ENCODE measurements at places on chromosomes 16 and 17. TPM values are rescaled to one million over a fixed set of nuclear protein-coding genes. Genes with fewer than 3 reads are reported as not detected.

DNA sequence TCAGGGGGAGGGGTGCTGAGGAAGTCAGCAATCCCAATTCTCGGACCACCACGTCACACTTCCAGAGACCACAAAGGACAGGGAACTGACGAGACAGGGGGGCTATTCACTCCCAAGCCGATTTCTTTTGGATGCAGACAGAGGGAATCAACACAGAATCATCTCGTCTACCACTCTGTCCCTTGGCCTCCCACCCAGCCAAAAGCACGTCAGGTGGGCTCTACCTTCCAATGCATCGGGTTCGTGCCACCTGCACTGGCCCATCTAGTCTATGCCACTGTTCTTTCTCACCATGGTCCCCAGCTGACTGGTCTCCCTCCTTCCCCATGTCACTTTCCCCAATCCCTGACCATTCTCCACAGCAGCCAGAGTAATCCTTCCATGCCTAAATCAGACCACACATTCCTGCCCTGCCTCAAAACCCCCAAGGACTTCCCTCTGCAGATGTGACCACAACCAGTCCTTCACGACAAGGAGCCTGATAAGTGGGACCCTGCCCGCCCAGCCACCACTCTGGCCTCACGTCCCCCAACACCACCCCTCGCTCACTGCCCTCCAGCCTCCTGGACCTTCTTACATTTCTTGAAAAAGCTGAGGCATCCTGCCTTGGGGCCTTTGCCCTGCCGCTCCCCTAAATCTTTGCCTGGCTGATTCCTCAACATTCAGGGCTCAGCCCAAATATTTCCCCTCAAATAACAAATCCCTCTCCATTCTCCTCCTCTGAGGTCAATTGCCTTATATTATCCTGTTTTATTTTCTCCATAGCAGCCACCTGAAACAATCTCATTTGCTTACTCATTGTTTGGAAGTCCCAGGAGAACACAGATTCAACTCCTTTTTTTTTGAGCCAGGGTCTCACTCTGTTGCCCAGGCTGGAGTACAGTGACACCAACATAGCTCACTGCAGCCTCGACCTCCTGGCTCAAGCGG is 70.4 kb downstream of the IL21R start:
- no peak for DNase-seq

Gene TNFRSF17
- not detected for total RNA-seq

GRCh38 chr17:32929588-32929987 is 1.6 kb downstream of the TMEM98 start:
- DNase-seq: no peak

- DNase-seq: no peak
These were observed 2.3 kb upstream of the CDH11 start for GRCh38 chr16:65124212-65124548.

Gene MPV17L
- 1.3 TPM for total RNA-seq

Gene GPR139
- not detected for total RNA-seq

DNA sequence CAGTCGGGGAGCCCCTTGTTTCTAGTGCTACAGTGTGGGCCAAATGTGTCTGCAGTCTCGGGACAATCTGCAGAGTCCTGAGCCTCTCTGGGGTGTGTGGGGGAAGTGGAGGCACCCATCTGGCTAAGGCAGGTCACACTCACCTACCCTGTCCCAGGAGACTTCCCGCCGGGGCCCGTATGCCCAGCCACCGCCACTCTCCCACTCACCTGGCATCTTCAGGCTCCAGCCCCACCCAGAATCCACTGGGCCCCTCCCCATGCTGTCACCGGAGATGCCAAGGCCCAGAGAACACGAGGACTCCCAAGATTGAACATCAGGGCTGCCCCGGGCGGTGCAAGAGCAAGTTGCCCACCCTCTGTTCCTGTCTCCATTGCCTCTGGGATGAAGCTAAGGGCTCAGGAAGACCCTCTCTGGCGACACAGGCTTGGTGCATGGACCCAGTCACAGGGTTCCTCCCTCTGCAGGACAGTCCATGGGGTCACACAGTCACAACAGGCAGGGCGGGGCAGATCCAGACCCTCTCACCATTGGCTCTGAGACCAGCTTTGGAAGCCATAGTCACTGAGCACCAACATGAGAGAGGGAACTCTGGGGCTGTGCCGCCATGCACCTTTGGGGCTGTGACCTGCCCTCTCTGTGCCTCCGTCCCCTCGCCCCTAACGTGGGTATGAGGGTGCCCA is 38.1 kb downstream of the SREBF1 start:
- DNase-seq: no peak

Gene CDRT15
- not detected for total RNA-seq

- DNase-seq: no peak
These were observed 132.1 kb downstream of the HS3ST4 start for GRCh38 chr16:25823891-25824290.

DNA sequence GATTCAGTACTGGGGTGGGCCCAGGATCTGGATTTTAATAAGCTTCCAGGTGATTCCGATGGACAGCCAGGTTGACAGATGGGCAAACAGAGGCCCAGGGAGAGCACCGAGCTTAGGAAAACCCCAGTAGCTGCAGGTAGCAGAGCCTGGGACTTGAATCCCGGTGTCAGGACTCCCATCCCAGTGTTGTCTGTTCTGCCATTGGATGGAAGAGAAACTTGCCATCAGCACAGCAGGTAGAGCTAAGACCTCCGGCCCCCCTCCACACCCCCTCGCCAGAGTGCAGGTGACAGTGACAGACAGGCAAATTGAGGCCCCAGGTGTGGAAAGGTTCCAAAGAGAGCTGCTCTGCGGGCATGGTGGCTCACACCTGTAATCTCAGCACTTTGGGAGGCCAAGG is 12.4 kb downstream of the KATNB1 start:
- DNase-seq: no peak

GRCh38 chr17:76491271-76492122 is 9.7 kb downstream of the RHBDF2 start:
- no peak for DNase-seq

- DNase-seq: peak; percentile 97
These were observed 45.1 kb downstream of the MYH11 start for GRCh38 chr16:15811481-15812400.

DNA sequence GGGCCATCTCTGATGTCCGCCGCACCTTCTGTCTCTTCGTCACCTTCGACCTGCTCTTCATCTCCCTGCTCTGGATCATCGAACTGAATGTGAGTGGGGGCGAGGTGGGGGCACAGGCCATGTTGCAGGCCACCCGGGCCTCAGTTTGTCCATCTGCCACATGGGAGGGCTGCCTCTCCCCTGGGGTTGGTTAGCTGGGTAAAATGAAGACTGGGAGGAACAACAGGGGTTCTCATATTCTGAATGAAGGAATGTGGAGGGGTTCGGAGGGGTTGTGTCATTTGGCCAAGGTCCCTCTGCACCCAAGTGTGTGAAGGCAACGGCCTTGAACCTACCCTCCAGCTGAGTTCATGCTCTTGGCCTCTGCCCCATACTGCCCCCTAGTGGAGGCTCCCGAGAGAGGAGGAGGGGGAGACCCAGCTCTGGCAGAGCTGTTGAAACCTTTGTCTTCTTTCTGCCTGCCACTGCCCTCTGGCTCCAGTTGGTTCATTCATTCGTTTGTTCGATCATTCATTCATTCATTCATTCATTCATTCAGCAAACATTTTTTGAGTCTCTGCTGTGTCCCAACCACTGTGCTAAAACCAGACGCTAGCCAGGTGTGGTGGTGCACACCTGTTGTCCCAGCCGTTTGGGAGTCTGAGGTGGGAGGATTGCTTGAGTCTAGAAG is 11.4 kb upstream of the TCAP start:
- peak; percentile 35 for DNase-seq

Gene TMEM238L
- not detected for total RNA-seq

GRCh38 chr17:18070861-18071340 is 16.8 kb upstream of the DRG2 start:
- peak; percentile 39 for DNase-seq

Gene CDH3
- 2.2 TPM for total RNA-seq

GRCh38 chr16:86048221-86048620 is 149.3 kb downstream of the IRF8 start:
- no peak for DNase-seq

Gene ZNF423
- 0.32 TPM for total RNA-seq

Data from fibroblast of villous mesenchyme (primary cell).